Activated CD8-positive, alpha-beta T cell treated with anti-CD3 and anti-CD28 coated beads, Interleukin-2, amount 10 ng/mL, durations not matched to agents 7 days and 5 days (primary cell): ENCODE measurements at places on chromosomes 13 and 19. TPM values are rescaled to one million over a fixed set of nuclear protein-coding genes. Genes with fewer than 3 reads are reported as not detected.

ATXN8OS gene
- not detected for total RNA-seq

ZNF136 gene
- total RNA-seq: 13.9 TPM

GAPDHS gene
- not detected for total RNA-seq

KIRREL2 gene
- 1.9 TPM for total RNA-seq

F10 gene
- not detected for total RNA-seq
